ENCODE measurements at places on chromosomes 5 and 9.

- DNase-seq = no peak
Measured at GRCh38 chr9:135359764-135360163, 119.8 kb upstream of the PPP1R26 start.

DNA sequence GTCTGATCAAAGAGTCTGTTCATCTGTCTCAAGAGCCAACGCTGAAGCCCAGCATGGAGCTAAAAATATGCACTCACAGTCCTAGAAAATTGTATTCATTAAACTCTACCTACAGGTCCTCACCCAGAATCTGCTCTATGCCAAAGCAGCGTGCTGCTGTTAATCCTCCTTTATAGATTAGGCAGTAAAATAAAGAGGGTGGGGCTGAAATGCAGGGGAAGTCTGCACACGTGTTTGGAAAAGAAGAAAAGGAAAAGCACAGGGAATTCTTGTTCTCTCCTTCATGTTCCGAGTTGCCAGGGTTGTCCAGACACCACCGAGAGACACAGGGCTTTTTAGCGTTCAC, 121.4 kb upstream of the TMEM161B start:
- no peak for DNase-seq

GRCh38 chr9:69371001-69371400, 46.0 kb downstream of the ENTREP1 start:
- DNase-seq = no peak

DNA sequence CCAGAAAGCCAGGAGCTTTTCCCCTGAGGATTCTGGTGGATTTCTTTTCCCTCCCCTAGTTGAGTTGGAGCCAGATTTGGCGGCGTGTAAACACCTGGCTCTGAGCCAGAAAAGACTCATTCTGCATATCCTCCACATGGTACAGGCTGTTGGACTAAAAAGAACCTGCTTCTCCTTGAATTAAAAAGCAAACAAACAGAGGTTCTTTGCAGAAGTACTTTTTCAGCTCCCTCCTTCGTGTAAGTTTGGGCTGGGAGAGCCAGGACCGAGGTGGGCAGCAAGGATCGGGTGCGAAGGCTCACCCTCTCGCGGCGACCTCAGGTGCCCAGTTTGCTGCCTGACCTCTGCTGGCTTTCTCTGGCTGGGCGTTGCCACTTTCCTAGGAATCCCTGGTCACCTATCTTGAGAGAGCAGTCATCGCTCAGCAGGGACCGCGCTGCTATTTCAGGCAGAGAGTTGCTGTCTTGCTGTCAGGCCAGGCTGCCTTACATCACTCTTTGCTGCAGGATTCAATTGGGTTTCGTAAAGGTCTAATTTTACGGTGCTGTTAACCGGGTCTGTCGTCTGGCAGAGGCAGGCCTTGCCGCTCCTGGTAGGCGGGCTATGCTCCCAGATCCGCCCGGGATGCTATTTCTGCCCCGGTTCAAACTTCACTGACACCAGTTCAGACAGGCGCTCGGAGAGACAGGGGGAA, 3.2 kb downstream of the PAPPA start:
- DNase-seq = peak; percentile 83

- DNase-seq = no peak
Measured at GRCh38 chr5:134153657-134154056, 23.1 kb downstream of the SKP1 start.

DNA sequence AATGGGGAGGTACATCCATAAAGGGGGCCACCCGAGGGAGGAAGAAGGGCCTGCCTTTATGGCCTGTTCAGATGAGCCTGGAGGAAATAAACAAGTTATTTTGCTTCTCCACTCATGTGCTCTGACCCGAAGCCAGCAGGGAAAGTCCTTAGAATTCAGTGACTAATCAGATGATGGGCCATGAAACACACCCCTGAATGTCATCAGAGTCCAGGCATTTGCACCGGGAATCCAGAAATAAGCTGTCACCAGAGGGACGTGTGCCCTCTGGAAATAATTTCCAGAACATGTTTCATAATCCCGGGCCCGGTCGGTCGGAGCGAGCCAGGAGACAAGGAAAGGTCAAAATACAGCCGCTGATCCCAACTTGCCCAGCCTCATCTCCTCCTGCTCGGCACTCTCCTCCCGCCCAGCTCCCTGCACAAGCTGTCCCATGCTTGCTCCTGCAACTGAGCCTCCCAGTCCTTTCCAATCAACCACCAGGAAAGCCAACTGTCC, 73.6 kb upstream of the ZNF622 start:
- peak; percentile 81 for DNase-seq

DNA sequence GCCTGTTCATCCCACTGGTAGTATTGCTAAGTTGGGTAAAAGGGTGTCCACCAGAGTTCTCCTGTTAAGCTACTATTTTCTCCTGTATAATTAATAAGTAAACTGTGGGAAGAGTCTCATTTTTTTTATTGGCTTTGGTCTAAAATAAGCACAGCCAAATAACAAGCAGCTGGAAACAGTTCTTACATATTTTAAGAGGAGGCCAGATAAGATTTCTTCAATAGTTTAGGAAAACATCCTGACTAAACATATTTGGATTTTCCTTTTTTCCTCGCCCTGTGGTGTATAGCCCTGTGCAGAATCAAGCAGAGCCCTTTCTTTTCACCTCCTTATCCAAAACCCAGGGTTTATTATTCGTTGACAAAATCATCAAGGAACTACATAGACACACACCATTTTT, 122.2 kb upstream of the ZNF608 start:
- no peak for DNase-seq

DNA sequence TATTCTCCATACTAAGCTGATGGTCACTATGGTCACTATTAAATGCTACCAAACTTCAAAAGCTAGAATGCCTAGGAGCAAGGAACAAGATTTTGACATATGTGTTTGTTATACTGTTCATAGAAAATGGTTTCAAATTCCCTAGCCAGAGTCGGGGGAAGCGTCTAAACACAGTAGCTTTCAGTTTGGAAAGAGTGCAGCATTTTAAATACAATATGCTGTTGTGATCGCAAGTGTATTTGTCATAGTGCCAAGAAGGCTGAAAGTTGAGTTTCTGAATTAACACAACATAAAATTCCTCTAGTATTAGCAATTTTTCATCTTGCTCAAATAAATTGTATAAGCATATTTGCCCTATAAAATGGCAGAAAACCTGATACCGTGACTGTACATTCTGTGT, 280.4 kb downstream of the ZNF608 start:
- DNase-seq = no peak

DNA sequence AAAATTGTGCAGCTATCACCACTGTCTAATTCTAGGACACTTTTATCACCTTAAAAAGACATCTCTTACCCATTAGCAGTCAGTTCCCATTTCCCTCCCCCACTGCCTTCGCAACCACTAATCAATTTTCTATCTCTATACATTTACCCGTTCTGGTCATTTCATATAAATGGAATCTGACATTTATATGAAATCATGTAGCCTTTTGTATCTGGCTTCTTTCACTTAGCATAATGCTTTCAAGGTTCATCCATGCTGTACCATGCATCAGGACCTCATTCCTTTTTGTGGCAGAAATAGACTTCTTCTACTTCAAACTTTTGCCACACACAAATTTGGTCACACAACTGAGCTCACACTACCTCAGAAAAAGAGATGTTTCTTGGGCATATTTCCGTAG, 32.2 kb downstream of the FRMPD1 start:
- no peak for DNase-seq

- peak; percentile 89 for DNase-seq
Measured at GRCh38 chr5:143002459-143003327, 232.5 kb downstream of the ARHGAP26 start.

- no peak for DNase-seq
Measured at GRCh38 chr5:137758715-137759306, 4.6 kb upstream of the HNRNPA0 start.

GRCh38 chr9:38064842-38065368, 4.1 kb downstream of the SHB start:
- no peak for DNase-seq

DNA sequence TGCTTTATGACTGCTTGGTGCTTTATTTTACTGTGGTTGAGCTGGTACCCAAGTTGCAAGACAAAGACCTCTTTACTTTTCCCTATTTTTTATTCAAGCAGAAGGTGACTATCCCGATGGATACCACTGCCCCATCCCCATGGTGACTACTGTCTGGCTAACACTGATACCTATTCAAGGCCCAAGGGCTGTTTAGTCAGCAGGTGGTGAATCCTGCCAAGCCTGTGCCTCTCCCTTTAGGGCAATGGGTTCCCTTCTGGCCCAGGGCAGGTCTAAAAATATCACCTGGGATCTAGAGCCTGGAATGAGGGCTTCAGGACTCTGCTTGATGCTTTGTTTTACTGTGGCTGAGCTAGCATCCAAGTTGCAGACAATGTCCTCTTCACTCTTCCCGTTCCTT, 510.0 kb upstream of the GRAMD2B start:
- DNase-seq = no peak

DNA sequence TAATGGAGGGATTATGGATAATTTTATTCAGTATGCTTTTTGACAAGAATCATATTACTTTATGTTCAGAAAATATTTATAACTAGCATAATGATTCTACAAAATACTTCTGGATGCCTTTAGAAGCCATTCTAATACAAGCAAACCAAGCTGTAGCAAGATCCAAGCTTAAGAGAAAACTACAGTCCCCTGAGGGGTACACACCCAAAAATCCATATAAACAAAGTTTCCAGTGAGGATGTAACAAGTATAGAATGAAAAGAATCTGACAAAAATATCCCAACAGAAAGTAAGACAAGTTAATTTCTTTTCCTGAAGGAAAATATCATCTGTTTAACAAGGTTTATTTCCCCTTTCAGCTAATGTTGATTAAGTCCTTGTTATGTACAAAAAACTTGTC, 53.9 kb downstream of the MLLT3 start:
- no peak for DNase-seq

- DNase-seq = no peak
Measured at GRCh38 chr9:136496801-136497620, 14.2 kb upstream of the SEC16A start.

DNA sequence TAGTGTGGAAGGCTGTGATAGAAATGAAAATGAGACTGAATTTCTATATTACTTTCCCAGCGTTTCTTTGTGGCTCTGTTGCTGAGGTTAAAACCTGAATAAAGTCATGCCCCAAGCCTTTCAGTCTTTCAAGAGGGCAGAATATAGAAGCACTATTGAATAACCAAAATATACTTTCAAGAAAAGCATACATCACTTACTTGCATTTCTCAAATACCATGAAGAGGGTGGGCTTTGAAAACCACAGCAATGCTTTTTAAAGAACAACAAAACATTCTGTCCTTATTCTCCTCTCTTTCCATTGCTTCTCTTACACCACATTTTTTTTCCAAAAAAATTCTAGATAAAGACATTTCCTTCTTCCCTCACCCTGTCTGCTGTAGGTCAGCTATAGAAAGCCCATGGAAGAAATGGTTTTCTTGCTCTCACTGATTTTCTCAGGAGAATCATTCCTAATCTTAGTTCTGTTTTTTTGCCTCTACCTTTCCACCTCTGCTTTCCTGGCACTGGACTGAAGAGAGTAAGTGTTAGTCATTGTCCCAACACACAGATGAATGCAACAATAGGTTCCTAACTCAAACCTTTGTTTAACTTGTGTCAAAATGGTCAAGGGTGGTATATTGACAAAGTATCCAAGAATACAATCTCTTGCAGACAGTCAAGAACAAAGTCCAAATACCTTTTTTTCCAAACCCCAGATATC, 51.6 kb downstream of the NUDT12 start:
- DNase-seq = peak; percentile 47

DNA sequence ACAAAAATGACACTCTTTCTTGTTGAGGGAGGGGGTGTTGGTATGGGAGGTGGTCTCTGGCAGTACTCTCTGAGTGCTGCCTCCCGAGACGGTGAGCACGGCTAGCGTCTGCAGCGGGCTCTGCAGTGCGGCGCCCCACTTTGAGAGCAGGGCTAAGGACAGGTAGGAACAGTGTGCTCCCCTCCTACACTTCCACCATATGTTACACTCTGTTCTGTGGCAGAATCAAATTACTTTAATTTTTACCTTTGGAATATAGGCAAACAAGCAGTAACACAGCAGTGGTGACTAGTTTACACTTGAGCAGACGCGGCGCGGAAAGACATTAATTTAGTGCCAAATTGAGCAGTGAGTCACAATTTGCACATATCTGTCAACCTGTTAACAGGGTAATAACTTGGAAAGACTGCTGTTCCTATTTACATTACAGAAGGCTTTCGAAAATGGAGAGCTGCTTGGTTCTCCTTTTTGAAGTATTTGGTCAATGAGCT, 136.3 kb downstream of the MED27 start:
- no peak for DNase-seq

GRCh38 chr5:154722097-154722496, 33.1 kb upstream of the LARP1 start:
- no peak for DNase-seq

GRCh38 chr5:77867194-77867691, 91.1 kb upstream of the TBCA start:
- DNase-seq = no peak

DNA sequence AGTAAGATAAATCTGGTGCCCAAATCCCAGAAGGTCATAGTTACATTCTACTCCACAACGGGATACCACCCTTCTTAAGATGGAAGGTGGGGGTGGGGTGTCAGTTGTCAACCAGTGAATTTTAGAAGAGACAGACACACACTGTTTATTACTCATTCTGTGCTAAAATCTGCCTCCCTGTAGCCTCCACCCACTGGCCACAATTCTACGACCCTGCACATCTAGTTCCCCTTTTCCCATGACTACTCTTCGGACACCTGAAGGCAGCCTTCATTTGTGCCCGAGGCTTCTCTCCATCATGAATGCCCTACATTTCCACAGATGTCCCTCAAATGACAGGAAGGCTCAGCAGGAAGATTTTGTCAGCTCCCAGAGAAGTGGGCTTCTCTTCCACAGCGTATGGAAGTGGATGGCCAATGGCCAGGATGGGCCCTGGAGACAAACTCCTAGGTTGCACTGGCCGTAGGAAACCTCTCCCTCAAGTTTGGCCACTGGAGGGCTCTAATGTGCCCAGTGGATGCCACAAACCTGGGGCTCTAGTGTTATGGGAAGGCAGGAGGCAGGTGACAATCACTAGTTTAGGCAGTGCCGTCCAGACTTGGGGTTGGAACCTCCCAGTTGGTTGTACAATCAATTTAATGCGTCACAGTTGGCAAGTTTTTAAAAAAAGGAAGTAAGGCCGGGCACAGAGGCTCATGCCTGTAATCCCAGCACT, 46.6 kb downstream of the PTPN3 start:
- no peak for DNase-seq

All from fibroblast of skin of abdomen (primary cell).